PC-3 (cell line): ENCODE measurements at places on chromosomes 16 and 17. TPM values are rescaled to one million over a fixed set of nuclear protein-coding genes. Genes with fewer than 3 reads are reported as not detected.

Gene NTN1
- total RNA-seq = 0.12 and 0.22 TPM in 2 replicates

DNA sequence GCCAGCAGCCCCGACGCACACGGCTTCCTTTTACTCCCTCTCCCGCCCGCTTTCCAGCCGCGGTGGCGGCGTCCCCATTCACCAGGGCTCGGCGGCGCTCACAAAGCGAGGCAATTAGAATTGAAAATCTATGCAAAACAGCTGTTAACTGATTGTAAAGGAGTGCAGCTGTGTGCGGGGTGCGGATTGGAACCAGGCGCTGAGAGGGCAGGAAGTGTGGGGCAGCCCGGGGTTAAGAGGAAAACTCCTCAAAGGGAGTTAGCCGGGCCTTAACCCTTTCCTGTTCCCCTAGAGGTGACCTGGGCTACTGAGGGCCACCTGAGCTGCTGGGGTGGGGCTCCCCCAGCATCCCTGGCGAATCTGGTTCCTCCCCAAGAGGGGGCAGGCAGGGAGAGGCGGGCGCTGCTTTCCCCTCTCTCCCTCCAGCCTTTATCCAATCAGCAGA, 5.8 kb upstream of the GSE1 start:
- H3K4me1 ChIP-seq = peaks cover 16% of the 10 kb centered on the region
- no peak for DNase-seq
- H3K27ac ChIP-seq = no peak overlapping the region
- H3K27me3 ChIP-seq = no peaks in the 10 kb centered on the region
- no peaks in the 10 kb centered on the region for H3K36me3 ChIP-seq
- H3K4me3 ChIP-seq = no peak overlapping the region

Gene CIAO2B
- 147 and 172 TPM in 2 replicates for total RNA-seq

DNA sequence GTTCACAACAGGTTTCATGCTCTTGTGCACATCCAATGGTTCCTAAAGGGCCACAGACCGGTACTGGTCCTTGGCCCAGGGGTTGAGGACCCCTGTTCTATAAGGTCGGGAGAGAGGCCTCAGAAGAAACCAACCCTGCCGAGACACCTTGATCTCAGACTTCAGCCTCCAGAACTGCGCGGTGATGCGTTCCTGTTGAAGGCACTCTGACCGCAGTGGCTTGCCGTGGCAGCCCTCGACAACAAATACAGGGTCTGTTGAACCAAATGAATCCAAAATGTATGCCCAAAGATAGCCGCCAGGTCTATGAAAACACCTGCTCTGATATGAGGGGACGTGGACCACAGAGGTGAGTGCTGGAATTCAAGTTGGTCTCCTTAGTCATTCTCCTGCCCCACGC, 389.8 kb downstream of the SEC14L1 start:
- H3K27ac ChIP-seq = no peak overlapping the region
- H3K4me3 ChIP-seq = no peak overlapping the region
- DNase-seq = no peak
- peaks cover 26% of the 10 kb centered on the region for H3K27me3 ChIP-seq

GRCh38 chr17:75502072-75502720, 13.1 kb downstream of the CASKIN2 start:
- H3K27me3 ChIP-seq = no peaks in the 10 kb centered on the region
- no peaks in the 10 kb centered on the region for H3K4me1 ChIP-seq
- DNase-seq = no peak
- peaks cover 26% of the 10 kb centered on the region; the same call in 1 of the 2 replicates for H3K36me3 ChIP-seq

Gene CAVIN1
- 0.17 TPM in 1 of 2 replicates, not detected in the other for total RNA-seq
